ENCODE measurements at places on chromosomes 5 and 9. TPM values are rescaled to one million over a fixed set of nuclear protein-coding genes. Genes with fewer than 3 reads are reported as not detected.

- H3K4me3 ChIP-seq = no peak overlapping the region
- H3K27ac ChIP-seq = no peak overlapping the region
- no peak for DNase-seq
- H3K27me3 ChIP-seq = no peaks in the 10 kb centered on the region
Observed at GRCh38 chr9:34513567-34514214, 9.1 kb downstream of the ENHO start.

- peaks cover 8% of the 10 kb centered on the region for H3K4me1 ChIP-seq
- H3K27me3 ChIP-seq = no peaks in the 10 kb centered on the region
- DNase-seq = no peak
- H3K36me3 ChIP-seq = no peaks in the 10 kb centered on the region
- no peak overlapping the region for H3K27ac ChIP-seq
Observed at GRCh38 chr9:89542401-89543021, 44.6 kb upstream of the SEMA4D start.

The FAF2 gene
- total RNA-seq = 33.4 TPM

DNA sequence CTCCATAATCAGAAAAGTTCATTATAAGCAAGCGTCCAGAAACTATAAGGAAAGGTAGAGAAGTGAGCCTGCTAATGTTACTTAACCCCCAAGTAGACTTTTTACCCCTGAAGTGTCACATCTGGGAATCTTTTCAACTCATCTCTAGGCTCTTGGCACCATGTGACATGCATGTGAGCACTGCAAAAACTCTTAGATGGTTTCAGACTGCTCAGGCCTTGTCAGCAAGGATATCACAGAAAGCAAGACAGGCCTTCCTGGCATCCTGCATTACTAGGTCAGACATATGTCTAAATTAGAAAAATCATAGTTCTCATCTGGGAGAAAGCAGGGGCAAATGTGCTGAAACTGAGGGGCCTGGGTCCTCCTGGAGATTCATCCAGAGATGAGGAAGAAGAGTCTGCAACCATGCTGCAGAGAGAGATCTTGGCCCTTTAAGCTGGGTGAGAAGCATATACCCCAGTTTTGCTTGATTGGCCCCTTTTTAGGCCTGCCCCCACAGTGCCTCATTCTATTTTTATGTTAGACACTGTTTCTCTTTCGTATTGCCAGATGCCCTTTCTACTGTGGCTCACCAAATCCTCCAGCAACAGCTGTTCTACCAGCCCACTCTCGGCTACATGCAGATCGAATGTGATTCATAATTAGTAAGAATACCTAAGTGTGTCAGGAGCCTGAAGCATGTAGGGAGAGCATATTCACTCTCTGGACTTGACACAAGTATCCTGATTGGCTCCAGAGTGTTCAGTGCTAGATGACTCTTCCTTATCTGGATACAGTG lies 19.0 kb downstream of the TMEM8B start:
- no peak for DNase-seq
- H3K27ac ChIP-seq = no peak overlapping the region
- no peaks in the 10 kb centered on the region for H3K36me3 ChIP-seq
- no peak overlapping the region for H3K4me3 ChIP-seq

GRCh38 chr9:110115826-110116542 lies 92.0 kb downstream of the C9orf152 start:
- H3K27me3 ChIP-seq = no peaks in the 10 kb centered on the region
- H3K4me1 ChIP-seq = peaks cover 7% of the 10 kb centered on the region
- no peak overlapping the region for H3K4me3 ChIP-seq

DNA sequence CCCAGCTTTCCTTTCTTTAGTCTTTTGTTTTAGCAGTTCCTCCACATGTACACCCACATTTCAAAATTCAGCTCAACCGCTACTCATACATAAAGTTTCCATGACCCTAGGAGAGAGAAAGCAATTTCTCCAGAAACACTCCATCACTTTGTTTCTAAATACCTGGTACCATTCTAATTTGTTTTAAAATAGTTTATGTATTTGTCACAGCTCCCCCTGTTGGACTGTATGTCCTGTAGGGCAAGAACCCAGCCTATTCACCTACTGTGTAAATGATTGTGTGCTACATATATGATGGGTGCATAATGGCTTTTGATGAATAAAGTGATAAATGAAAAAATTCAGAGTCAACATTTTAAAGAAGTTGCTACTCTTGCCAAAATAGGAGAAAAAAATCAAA lies 139.1 kb downstream of the COX7C start:
- no peak for DNase-seq
- no peak overlapping the region for H3K27ac ChIP-seq
- H3K4me1 ChIP-seq = no peaks in the 10 kb centered on the region

DNA sequence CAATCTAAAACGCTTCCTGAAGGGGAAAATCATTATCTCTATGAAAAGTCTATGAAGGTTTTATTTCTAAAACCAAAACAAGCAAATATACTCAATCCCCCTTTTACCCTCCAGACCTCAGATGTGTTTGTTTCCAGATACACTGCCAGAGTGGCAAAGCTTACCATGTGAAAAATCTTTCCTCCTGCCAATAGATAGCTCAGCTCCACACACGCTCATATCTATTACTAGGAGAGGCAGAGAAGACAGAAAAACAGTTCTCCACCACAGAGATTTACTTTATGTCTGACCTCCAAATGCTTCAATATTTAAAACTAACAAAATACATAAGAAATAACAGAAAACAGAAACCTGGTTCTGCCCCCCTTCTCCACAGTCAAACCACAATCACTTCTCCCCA lies 7.0 kb downstream of the IRX2 start:
- peaks cover 9% of the 10 kb centered on the region for H3K27me3 ChIP-seq
- H3K27ac ChIP-seq = peak overlapping the region; percentile 16
- DNase-seq = no peak
- no peak overlapping the region for H3K4me3 ChIP-seq

The GMCL2 gene
- total RNA-seq = not detected

The GFI1B gene
- total RNA-seq = 1.0 TPM

DNA sequence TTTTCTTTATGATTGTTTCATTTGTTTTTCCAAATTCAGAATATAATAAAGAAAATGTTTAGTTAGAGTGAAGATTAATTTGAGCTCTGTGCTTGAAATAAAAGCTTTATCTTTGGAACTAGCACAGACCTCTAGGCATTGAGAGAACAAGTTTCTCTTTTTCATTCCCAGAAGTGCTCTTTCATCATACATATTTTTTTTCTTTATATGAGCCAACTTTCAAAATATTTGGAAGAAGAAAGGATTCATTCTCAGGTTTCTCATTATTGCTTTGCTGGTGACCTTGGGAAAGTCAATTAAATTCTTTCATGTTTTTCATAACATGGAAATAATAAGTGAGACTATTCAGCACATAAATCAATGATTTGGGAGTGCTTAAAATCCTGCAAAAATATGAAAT lies 16.8 kb downstream of the CTXN3 start:
- H3K27ac ChIP-seq = no peak overlapping the region
- H3K4me3 ChIP-seq = no peak overlapping the region
- no peaks in the 10 kb centered on the region for H3K4me1 ChIP-seq
- no peak for DNase-seq
- H3K36me3 ChIP-seq = no peaks in the 10 kb centered on the region

- H3K4me3 ChIP-seq = peak overlapping the region; percentile 98
- H3K27ac ChIP-seq = peak overlapping the region; percentile 95
- H3K4me1 ChIP-seq = peaks cover 10% of the 10 kb centered on the region
- H3K27me3 ChIP-seq = no peaks in the 10 kb centered on the region
- no peak for DNase-seq
- no peaks in the 10 kb centered on the region for H3K36me3 ChIP-seq
Observed at GRCh38 chr5:5422819-5423515, 490 bp downstream of the ICE1 start.

DNA sequence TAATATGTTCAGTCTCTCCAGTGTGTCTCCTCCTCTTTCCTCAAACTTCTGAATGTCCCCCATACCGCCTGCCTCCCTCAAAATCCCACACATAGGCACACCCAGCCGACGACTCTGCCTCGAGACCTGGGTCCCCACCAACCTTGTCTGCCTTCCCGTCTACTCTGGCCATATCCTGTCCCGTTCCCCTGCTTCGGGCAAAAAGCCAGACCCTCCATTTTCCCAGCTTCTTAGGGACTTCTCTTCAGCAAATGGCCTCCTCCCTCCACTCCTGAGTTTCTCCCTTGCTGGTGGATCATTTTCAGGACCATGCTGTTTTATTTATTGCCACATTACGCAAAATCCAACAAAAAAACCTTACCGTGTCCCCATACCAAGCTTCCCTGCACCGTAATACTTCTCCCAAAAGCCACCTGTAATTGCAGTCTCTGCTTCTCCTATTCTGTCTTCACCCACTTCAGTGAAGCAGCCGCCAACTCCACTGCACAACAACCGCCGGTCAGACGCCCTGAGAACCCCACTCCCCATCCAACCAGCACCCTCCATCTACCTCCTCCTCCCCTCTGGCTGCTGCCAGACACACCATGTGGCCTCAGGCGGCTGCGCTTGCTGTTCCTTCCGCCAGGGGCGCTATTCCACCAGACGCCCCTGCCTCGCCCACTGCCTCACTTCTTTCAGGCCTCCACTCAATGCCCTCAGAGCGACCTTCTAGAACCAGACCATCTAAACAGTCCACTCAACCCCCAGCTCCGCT lies 117.0 kb downstream of the TRPM6 start:
- no peaks in the 10 kb centered on the region for H3K36me3 ChIP-seq
- H3K4me1 ChIP-seq = no peaks in the 10 kb centered on the region
- H3K27ac ChIP-seq = no peak overlapping the region
- DNase-seq = no peak
- H3K4me3 ChIP-seq = no peak overlapping the region

The CDC23 gene
- total RNA-seq = 41.8 TPM

- H3K27me3 ChIP-seq = no peaks in the 10 kb centered on the region
- no peaks in the 10 kb centered on the region for H3K36me3 ChIP-seq
- H3K4me1 ChIP-seq = no peaks in the 10 kb centered on the region
Observed at GRCh38 chr5:17763301-17763700, 129.0 kb downstream of the TAF11L14 start.

The IL9 gene
- total RNA-seq = not detected

The CNTNAP3B gene
- 20.8 TPM for total RNA-seq

GRCh38 chr5:25448646-25449045 lies 803.9 kb upstream of the CDH10 start:
- no peak overlapping the region for H3K27ac ChIP-seq
- H3K36me3 ChIP-seq = no peaks in the 10 kb centered on the region
- no peaks in the 10 kb centered on the region for H3K4me1 ChIP-seq
- H3K27me3 ChIP-seq = no peaks in the 10 kb centered on the region
- no peak overlapping the region for H3K4me3 ChIP-seq

- no peak overlapping the region for H3K27ac ChIP-seq
- no peak for DNase-seq
- no peaks in the 10 kb centered on the region for H3K36me3 ChIP-seq
- no peaks in the 10 kb centered on the region for H3K27me3 ChIP-seq
- peaks cover 2% of the 10 kb centered on the region for H3K4me1 ChIP-seq
Observed at GRCh38 chr5:33035851-33036527, 324.9 kb downstream of the NPR3 start.

DNA sequence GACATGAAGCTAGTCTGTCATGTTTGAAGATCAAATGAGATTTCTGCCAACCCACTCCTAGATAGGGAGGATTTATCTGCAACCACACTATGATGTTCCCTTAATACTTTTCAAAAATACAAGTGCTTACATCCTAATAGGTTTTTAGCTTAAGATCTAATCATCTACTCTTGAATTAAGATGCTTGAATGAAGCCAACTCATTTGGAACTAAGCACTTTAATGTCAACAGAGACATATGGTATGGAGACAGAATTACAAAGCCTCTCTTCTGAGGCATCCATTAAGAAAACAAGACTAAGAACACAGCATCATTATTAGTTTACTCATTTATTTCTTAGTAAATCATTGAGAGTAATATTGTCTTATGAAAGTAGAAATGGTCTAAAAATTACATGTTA lies 139.3 kb upstream of the NFIB start:
- H3K27me3 ChIP-seq = no peaks in the 10 kb centered on the region
- DNase-seq = no peak
- no peaks in the 10 kb centered on the region for H3K36me3 ChIP-seq

The ZNF354C gene
- 15.8 TPM for total RNA-seq

- H3K27me3 ChIP-seq = no peaks in the 10 kb centered on the region
- H3K36me3 ChIP-seq = no peaks in the 10 kb centered on the region
- DNase-seq = peak; percentile 84
- H3K4me1 ChIP-seq = no peaks in the 10 kb centered on the region
- H3K27ac ChIP-seq = peak overlapping the region; percentile 11
Observed at GRCh38 chr5:173753307-173754168, 134.6 kb upstream of the CPEB4 start.

The GAS1 gene
- total RNA-seq = 21.2 TPM

DNA sequence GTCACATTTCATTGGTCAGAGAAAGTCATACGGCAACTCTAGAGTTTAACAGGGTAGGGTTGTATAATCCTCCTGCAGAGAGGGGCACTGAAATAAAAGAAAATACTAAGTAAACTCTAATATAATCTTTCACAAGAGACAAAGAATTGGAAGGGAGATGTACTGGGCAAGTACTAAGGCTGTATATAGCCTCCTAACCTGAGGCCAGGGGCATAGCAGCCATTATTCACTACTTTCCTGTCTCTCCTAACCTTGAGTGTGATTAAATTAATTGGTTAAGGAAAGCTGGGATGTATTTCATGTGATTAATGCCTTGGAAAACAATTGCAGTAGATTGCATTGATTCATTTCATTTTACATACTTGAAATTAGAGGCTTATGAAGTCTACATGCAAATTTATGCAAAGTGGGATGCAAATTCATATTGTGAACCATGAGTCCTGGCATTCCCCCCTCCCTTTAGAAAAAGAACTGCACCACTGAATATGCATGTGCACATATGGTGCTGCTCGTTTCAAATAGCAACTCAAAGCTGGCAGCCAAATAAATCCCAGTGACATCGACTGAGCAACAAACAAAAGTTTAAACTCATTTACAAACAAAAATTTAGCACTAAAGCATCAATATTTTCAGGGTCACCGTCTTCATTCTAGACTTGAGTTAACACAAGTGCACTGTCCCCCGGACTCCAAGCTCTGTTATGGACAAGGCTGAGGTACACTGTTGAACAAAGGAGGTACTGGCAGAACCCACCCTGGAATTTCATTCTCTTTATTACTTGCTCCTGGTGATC lies 70.0 kb downstream of the DMAC1 start:
- no peak for DNase-seq
- H3K27ac ChIP-seq = no peak overlapping the region
- no peaks in the 10 kb centered on the region for H3K27me3 ChIP-seq
- no peaks in the 10 kb centered on the region for H3K36me3 ChIP-seq
- no peak overlapping the region for H3K4me3 ChIP-seq

DNA sequence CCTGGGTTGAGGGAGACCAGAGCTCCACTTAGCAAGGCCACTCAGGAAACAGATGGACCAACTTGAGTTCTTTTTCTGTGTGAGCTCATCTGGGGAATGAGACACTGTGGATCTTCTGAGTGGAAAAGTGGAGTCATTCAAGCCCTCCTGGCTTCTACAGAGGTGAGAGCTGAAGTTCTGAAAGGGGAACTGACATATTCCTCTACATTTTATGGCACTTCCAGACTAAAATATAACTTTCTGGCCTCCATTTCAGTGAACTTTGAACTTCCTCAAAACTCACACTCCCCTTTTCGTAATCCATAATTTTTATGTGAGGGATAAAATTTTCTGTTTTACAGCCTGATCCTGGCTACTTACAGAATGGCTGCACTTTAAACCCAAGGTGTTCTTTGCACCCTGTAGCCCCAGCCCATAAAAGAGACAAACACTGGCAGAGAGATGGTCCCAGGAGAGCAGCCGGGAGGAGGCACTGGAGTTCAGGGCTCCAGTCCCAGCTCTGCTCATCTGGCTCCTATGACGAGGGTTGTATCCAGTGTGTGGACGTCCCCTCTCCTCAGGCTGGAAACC lies 10.8 kb downstream of the SPAAR start:
- peak overlapping the region; percentile 63 for H3K27ac ChIP-seq
- H3K4me3 ChIP-seq = no peak overlapping the region

GRCh38 chr9:130661451-130662098 lies 2.8 kb upstream of the PRDM12 start:
- no peaks in the 10 kb centered on the region for H3K4me1 ChIP-seq
- H3K27me3 ChIP-seq = peaks cover 67% of the 10 kb centered on the region
- no peaks in the 10 kb centered on the region for H3K36me3 ChIP-seq
- DNase-seq = no peak
- H3K4me3 ChIP-seq = no peak overlapping the region

The CNTLN gene
- total RNA-seq = 30.3 TPM
